ENCODE measurements at places on chromosomes 4 and X.

- no peak for DNase-seq
Measured at GRCh38 chrX:127568691-127569090, 483.5 kb downstream of the ACTRT1 start.

DNA sequence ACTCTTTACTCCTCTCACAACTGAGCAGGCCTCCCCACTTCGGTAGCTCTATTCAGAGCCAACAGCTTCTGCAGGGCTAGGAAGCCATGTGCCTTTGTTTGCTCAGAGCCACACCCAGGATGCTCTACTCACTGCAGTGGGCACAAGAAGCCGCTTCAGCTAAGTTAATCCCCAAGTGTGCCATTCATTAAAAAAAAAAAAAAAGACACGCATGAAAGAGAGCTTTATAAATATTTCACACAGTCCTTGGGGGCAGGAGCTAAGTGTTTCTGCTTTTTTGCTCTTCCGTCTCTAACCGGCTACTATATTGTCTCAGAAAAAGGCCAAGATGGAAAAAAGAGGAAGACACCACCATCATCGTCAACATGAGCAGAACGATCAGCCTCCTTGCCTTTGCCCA lies 8.1 kb downstream of the CRMP1 start:
- no peak for DNase-seq

DNA sequence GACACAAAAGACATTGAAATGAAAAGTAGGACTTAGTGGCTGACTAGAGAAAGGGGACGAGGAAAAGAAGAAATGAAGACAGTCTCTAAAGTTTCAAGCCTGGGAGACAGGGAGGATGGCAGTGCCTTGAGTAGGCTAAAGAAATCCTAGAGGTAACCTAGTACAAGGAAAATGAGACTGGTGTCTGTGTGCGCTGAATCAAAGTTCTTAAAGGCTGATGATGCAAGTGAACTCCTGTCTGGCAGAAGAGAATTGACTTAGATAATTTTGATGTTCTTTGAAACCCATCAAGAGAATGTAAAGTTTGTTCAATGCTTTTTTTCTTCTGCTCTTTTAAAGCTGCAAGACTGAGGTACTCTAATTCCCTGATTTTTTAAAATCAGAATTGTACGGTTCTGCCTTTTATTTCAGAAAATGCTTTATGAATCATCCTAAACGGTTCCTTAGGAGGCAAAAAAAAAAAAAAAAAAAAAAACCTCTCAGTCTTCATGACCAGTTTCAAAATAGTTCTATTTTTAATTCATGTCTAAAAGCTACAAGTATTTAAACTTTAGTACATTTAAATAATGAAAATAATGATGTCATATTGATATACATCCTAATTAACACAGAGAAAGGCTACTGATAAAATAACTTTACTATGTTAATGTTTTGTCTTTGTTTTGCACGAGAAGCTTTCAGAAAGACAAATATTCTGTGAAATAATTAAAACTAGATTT lies 189.8 kb downstream of the PPP3CA start:
- no peak for DNase-seq

DNA sequence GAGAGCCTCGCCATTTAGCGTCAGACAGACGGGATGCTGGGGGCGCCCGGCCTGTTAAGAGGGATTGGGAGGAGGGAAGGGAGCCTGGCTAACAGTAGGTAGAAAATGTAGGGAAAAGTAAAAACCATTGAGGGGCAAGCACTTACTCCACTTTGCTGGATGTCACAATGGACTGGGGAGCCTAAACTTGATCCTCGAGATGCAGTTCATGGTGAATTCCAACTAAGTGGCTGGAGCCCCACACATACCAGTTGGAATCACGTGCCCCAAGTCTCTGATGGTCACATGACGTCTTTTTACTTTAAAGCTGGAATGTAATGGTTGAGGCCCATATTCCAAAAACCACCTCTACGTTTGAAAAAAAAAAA lies 1.5 kb downstream of the PLS3 start:
- DNase-seq: no peak

DNA sequence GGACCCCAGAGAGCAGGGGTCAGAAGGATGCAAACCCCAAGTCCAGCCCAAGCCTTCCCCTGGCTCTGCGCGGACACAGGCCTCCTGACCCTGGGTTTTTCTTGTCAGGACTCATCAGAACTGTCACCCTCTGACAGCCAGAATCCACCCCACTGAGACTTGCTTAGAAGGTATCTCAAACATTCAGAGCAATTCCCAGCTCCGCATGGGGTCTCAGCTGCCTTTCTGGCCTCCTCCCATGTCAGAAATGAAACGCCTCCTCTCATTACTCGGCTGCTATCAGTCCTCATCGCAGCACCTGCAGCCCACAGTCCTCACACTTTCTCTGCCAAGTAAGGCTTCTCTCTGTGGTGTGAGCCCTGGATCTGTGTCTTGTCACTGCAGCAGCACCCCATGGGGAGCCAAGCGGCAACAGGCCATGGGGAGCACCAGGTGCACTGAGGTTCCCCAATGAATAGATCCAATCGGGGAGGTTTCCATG lies 97.8 kb downstream of the WFS1 start:
- no peak for DNase-seq
